ENCODE measurements at places on chromosomes 5 and 9.

- no peak for DNase-seq
Measured at GRCh38 chr5:177179431-177179830, 45.9 kb downstream of the NSD1 start.

- DNase-seq = no peak
Measured at GRCh38 chr9:16044579-16044881, 491.7 kb downstream of the CCDC171 start.

- no peak for DNase-seq
Measured at GRCh38 chr5:151262532-151262931, 9.5 kb downstream of the GM2A start.

GRCh38 chr9:16121601-16122286 is 568.9 kb downstream of the CCDC171 start:
- no peak for DNase-seq

GRCh38 chr5:108543486-108543885 is 161.6 kb upstream of the FBXL17 start:
- no peak for DNase-seq

DNA sequence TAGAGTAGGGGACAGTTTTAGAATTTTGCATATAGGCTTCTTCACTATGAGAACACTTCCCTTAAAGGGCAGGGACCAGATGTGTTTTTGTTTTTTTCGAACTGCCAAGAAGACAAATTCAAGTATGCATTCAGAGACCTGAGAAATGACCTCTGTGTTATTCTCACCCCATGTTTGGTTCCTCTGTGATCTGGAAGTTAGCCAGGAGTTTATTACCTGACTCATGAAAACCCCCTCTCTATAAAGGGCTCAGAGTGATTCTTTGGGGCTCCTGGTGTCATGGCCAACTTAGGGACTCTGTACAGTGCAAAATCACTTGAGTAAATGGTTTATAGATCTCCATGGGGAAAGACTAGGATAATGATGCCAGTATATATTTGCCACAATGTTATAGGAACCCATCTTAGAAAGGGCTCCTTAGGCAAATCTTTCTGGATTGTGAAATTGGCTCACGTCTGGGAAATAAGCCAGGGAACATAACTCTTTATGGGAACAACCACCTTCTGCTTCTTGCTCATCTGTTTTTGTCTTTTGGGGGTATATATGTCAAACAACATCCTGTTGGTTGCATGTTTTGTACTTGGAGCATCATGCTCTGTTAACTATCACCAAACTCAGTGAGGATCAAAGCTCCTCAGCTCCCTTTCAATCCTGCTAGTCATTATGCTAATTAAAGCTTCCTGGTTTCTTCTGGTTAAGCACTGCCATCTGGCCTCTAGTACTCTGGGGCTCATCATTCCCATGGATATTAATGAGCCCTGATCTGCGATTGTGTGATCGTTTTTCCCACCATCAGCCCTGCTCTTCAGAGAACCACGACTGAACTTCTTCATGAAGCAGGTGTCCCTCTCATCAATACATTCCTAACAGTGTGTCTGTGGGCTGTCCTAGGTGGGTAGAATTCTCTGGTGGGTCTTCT is 173.4 kb upstream of the CDH12 start:
- no peak for DNase-seq

DNA sequence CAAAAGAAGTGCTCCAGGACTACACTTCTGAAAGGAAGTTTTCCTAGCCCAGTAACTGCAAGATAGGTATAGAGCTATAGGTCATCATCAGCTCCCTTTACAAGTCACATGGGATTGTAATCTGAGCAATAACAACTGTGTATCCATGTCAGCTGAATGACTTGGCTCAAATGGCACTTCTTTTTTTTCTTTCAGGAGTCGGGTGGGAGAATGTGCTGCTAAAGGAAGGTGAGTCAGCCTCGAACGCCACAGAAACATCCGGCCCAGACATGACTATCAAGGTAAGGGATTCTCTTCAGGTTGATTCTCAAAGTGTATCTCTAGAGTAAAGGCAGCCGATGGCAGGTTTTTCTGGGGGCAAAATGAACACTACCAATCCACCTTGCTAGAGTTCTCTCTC is 192.2 kb downstream of the C9orf152 start:
- DNase-seq = peak; percentile 55

- no peak for DNase-seq
Measured at GRCh38 chr5:169356181-169356580, 55.2 kb upstream of the SLIT3 start.

- no peak for DNase-seq
Measured at GRCh38 chr5:127290019-127290945, at the start of gene MEGF10. Gene MEGF10 (plus strand): TSS chr5:127290796. CDS start chr5:127331309, 40,513 bp downstream.

DNA sequence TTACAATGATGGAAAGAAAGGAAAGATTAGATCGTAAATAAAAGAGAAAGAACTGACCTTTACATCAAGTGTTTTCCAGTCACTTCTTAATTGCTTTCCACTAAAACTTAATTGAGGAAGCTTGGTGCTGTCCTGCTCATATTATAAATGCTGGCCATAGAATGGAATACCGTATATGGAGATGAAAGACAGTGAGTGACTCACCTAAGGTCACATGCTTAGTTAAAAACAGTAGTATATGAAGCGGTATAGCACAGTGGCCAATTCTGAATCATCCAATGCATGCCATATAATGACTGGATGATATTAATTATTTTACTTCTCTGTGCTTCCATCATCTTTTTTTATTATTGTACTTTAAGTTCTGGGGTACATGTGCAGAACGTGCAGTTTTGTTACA is 482.4 kb upstream of the SGCD start:
- no peak for DNase-seq

GRCh38 chr5:150703762-150704161 is 2.9 kb upstream of the RBM22 start:
- DNase-seq = no peak

DNA sequence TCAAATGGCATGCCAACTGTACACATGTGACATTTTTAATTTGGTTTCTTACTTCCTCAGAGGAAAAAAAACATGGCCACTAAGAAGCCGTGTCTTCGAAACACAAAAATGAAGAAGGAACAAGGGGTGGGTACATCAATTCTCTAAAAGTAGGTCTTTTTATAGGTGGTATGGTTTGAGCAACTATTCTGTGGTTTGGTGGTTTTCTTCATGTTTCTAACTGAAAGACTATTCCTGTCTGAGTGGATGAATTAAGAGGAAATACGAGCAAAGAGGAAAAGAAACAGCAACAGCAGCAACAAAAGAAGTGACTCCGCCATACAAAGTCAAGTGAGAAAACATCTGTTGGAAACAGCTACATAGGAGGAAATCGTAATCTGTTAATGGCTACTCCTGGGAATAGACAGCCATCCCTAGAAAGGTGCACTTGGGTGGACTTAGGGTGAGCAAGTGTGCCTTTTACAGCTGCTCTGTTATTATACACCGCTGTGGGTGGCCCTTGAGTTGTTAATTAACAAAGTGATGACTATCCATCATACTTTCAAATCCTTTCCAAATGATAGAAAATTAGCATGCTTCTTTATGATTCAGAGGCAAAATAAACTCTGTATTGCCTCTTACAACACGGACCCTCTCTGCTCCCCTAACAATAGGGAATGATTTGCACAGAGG is 575.8 kb downstream of the TLE1 start:
- DNase-seq = no peak

- DNase-seq = no peak
Measured at GRCh38 chr9:35227284-35227683, 65.5 kb downstream of the UNC13B start.

- no peak for DNase-seq
Measured at GRCh38 chr5:140042643-140043507, at the start of gene NRG2. Gene NRG2 (minus strand): TSS chr5:140043299.

DNA sequence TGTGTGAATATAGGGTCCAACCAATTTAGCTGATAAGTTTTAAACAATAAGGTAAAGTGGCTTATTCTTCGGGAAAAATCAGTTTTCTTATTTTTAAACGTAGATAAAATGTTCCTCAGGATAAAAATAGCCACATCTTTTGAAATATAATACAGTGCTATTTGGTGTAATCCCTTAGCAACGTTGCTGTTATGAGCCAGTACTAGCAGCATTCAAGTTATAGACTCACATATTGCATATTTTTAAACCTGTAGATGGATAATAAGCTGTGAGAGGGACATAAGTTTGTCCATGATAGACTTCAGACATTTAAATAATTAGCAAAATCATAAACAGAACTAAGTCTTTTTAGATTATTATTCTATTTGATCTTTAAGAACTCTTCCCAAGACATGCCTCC is 6.3 kb downstream of the PDE4D start:
- no peak for DNase-seq

DNA sequence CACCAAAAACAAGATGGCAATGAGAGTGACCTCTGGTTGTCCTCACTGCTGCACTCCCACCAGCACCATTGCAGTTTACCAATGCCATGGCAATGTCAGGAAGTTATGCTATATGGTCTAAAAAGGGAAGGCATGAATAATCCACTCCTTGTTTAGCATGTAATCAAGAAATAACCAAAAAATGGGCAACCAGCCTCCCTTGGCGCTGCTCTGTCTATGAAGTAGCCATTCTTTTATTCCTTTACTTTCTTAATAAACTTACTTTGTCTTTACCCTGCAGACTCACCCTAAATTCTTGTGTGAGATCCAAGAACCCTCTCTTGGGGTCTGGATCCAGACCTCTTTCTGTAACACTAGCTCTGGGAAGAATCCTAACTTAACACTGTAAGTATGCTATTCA is 127.4 kb upstream of the IFNE start:
- DNase-seq = no peak

- peak; percentile 97 for DNase-seq
Measured at GRCh38 chr9:76818271-76818670, 54.0 kb downstream of the PCA3 start.

GRCh38 chr9:92138157-92138959 is 23.1 kb upstream of the SPTLC1 start:
- DNase-seq = no peak

GRCh38 chr9:20941174-20941690 is 90.2 kb downstream of the HACD4 start:
- DNase-seq = no peak

DNA sequence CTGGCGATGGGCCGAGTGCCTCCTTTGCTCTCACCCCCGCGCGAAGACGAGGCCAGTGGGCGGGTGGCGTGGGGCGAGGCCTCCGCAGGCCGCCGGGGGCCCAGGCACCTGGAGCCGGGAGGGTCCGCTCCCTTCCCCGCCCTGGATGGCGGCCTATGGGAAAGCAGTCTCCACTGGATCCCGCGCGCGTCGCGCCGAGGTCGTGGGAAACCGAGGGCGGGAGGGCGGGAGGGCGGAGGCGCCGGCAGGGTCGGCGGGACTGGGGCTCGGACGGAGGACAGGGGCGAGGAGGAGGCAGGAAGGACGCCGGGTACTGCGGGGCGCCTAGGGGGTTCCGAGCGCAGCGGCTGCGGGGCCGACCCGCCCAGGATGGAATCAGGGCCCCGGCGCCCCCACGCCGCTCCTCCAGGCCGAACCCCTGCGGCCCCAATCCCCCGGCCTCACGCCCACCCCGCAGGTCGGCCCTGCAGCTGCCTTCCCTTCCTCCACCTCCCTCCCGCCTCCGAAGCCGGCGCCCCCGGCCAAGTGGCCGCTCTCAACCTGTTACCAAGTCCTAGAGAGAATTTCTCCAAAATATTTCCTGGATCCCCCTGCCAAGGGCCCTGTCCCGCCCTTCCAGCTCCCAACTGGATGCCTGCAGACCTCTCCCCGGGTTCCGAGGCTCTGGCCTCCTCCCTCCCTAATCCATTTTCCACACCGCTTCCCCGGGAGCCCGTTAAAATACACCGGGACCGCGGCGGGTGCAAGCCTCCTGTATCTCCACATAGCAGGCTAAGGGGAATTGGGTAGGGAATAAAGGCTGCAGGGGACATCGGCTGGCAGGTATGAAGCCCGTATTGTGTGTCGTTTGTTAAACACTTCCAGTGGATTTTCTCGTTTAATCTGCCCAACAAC is 146.3 kb downstream of the ERCC6L2 start:
- DNase-seq = no peak
